Stimulated activated CD4-positive, alpha-beta T cell treated with anti-CD3 and anti-CD28 coated beads, Interleukin-4, amount 100 ng/mL, for 4 hours (primary cell): ENCODE measurements at places on chromosomes 12 and 14.

DNA sequence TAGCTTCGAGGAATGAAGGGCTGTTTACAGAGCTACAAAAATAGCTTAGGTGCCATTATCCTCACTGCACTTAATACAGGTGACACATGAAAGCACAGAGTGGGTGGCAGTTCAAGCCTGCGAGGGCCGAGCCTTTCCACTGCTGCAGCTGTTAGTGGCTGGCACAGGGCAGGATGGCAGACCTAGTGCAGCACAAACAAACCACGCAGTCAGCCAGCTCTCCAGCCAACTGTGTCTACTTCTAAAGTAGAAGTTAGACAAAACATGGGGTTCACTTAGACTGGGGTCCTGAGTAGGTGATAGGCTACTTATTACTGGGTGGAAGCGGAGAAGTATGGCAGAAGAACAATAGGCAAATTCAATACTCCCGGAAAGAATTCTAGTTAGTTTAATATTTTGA, 95.4 kb downstream of the DUSP16 start:
- DNase-seq, result peak; percentile 55

DNA sequence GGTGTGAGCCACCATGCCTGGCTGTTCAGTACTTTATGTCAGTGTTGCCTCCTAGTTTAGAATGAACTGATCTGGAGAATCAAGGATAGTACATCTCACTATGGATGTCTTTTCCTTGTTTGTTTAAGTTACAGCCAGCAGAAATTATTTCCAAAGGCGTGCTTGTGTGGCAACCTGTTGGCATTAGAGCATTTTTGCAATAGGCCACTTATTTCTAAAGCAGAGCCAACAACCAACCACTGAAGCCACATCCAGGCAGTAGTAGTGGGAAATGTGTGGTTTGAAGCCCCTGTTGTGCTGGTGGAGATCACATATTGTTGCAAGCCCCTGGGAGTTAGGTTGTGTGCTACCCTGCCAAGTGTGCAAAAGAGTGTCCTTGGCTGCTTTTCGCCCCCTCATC, 3.7 kb downstream of the ANO6 start:
- no peak for DNase-seq

- no peak for DNase-seq
These were observed 94.0 kb downstream of the TSPAN9 start for GRCh38 chr12:3171195-3171591.

- DNase-seq, result no peak
These were observed 63.6 kb downstream of the CHGA start for GRCh38 chr14:92986254-92987147.
